COLO829 (cell line): ENCODE measurements at places on chromosomes 1 and 21.

- DNase-seq = no peak
Observed at GRCh38 chr1:235357485-235358373, 9.5 kb upstream of the TBCE start.

DNA sequence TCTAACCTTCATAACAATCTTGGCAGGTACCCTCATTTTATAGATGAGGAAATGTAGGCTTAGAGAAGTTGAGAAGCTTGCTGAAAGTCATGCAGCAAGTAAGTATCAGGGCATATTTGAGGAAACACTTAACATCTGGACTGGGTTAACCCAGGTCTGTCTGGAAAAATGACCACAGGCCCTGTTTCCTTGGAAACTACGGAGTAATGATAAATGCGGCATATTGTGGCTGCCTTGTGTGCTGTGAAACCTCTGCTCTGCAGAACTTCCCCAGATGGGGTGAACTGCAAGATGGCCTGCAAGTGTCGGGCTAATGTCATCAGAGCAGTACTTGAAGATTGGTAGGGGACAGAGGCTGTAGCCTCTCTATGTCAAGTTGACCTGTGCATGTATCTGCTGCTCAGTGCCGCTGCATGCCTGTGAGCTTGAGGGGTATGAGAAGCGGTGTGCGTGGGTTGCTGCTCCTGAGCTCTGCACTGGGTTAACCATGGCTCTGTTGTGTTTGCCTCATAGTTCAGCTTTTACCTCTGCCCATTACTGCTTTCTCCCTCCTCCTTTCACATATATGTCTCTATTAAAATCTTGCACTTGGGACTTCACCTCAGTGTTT, 83.1 kb downstream of the WDR3 start:
- DNase-seq = no peak

GRCh38 chr1:29447368-29447767, 211.0 kb downstream of the PTPRU start:
- no peak for DNase-seq

DNA sequence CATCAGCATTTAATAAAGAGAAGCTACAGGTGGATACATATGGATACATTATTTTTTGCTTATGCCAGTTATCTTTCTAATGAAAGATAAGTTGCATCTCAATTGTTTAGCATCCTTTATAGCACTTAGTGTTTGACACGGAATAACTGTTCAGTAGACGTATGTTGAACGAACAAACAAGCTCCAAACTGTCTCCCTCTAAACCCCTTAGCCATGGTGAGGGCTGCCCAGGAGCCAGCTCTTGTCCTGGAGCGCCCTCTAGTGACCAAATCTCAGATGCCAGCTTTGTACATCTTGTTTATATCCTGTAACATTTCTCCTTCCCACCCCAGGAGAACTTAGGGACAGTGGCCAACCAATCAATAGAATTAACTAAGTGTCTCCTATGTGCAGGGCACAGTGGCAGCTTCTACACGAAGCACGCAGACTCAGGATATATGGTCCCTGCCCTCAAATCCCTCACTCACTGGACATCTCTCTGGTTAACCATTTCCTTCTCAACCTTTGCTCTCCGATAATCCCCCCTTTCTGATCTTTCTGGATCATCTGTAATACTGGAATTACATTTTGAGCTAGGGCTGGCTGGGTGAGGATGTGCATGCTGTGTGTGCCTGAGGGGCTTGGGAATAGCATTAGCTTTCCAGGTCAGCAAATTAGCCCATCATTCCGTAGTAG, 22.9 kb downstream of the KCNA10 start:
- DNase-seq = peak; percentile 67

GRCh38 chr1:50973875-50974617, 4.0 kb downstream of the CDKN2C start:
- DNase-seq = no peak

- no peak for DNase-seq
Observed at GRCh38 chr1:54442185-54442584, 36.0 kb upstream of the SSBP3 start.

DNA sequence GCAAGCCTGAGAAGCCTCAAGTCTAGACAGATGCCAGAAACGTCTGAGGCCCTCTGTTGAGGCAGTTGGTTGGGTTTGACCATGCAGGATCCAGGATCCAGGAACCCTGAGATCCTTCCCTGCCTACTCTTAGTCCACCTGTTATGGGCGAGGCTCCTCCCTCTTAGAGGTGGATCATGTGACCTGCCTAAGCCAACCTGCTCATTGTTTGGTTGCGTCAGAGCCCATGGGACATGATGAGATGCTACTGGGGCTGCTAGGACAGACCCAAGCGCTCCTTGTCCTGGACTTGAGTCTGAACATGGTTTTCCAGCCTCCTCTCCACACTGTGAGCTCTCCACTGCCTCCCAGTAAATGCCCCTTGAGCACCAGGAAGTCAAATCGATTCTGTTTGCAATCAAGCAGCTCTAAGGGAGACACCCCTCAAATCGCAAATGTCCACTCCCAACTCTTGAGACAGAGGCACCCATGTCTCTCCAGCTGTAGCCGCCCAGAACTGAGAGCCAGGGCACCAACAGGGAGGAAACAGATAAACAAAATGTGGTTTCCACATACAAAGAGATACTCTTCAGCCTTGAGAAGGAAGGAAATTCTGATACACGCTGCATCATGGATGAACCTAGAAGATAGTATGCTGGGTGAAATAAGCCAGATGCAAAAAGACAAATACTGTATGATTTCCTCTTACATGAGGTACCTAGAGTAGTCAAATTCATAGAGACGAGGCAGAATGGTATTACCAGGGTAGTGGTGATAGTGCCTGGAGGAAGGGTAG, 31.7 kb upstream of the WNT4 start:
- no peak for DNase-seq

DNA sequence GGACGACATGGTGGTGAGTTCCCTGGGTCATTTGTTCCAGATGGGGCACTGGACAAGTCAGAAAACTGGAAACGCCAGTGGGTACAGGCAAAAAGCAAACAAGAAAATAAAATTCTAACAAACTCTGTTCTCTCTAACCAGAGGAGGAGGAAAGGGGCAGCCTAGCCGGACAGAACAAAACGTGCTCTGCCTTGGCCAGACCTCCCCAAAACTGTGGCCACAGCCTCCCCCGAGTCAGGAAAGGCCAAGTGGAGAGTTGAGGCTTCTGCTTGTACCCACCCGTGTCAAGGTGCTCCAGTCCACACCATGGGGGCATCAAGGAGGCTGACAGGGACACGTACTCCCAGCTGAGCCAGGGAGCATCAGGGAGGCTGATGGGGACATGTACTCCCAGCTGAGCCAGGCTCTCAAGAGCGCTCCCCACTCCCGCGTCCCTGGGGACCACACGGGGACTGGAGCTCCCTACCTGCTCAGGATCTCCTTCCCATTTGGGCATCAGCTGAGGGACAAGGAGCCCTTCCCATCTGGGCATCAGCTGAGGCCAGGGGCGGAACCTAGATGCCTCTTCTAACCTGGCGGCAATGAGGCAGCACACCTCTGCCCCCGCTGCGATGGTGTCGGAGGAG, 154.8 kb upstream of the COL6A1 start:
- no peak for DNase-seq

DNA sequence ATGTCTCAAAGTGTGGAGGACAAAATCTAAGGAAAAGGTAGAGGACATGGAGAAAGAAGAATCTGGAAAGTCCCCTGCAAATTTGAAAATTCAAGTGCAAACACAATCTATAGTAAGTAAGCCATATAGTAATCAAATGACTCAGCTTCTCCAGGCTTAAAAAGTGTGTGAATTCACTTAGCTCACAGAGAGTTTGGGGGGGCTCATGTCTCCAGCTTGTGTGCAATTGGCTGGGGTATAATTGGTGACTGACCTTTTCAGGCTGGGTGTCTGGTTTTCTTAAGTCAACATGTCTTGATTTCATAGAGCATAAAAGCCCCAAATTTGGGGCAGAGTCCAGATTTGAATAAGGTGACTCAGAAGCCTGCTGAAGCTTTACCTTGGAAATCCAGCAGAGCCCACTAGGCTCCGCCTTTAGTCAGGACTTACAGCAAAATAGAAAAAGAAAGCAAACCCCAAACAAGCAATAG, 8.6 kb downstream of the CLDN14 start:
- no peak for DNase-seq

DNA sequence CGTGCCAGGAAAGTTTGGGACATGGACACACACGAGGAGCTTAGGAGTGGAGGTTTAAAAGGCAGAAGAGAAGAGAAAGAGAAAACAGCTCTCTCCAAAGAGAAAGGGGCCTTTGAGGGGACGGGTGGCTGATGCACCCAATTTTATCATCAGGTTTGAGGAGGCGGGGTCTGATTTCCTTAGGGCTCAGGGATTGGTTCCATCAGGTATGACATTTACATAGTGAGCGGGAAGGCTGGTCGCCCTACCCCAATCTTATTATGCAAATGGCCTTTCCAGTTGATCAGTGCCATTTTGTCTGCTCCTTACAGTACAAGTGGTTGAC, 749.1 kb upstream of the TPTE start:
- no peak for DNase-seq

DNA sequence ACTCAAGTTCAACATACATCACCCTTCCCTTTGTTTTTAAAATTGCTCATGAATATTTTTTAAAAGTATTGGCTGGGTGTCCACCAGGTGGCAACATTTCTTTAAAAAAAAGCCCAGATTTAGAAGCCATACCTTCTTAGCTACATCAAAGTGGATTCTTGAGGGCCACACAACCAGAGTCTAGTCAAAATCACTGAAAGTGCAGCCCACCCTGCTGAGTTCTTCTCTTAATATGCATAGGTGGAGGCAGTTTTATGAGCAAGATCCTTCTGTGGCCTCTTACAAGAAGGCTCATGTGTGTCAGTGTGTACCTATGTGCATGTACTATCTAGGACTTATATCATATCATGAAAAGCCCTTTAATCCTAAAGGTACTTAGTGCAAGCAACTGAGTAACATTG, 16.9 kb upstream of the GNG12 start:
- peak; percentile 19 for DNase-seq

- no peak for DNase-seq
Observed at GRCh38 chr1:77081834-77082233, 137.4 kb downstream of the PIGK start.

- no peak for DNase-seq
Observed at GRCh38 chr1:220905650-220906560, 26.7 kb downstream of the HLX start.

DNA sequence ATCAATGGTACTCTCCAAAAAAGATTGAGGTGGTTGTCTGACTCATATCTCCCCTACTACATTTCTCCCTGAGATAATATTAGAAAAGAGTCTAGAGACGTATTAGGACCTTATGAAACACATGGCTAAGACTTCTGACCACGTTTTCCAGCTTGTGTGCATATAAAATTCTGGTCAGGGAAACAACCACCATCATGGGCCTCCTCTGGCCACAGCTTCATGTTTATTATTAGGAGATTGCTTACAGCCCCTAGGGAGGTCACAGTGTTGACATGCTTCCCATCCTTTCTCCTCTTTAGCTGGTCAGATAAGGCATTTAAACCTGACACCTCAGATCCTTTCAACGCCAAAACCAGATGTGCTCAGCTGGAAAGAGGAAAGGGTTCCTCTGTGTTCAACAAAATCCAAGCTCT, 620.2 kb downstream of the PLPP3 start:
- no peak for DNase-seq

DNA sequence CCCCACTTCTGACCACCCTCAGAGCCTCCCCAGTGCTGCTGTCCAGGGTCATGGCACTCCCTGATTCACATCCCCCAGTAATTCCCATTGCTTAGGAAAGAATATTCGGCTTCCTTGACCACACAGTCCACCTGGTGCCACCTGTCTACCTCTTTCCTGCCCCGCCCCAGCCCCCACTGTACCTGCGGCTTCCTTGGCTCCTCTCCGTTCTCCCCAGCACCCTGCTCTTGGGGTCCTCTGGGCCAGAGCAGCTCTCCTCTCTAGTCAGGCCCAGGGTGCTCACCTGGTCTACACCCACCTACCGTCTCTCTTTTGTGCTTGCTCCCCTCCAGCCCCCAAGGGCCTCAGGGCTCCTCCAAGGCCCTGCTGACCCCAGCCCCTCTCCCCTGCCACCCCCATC, 142.6 kb downstream of the PEX14 start:
- no peak for DNase-seq

DNA sequence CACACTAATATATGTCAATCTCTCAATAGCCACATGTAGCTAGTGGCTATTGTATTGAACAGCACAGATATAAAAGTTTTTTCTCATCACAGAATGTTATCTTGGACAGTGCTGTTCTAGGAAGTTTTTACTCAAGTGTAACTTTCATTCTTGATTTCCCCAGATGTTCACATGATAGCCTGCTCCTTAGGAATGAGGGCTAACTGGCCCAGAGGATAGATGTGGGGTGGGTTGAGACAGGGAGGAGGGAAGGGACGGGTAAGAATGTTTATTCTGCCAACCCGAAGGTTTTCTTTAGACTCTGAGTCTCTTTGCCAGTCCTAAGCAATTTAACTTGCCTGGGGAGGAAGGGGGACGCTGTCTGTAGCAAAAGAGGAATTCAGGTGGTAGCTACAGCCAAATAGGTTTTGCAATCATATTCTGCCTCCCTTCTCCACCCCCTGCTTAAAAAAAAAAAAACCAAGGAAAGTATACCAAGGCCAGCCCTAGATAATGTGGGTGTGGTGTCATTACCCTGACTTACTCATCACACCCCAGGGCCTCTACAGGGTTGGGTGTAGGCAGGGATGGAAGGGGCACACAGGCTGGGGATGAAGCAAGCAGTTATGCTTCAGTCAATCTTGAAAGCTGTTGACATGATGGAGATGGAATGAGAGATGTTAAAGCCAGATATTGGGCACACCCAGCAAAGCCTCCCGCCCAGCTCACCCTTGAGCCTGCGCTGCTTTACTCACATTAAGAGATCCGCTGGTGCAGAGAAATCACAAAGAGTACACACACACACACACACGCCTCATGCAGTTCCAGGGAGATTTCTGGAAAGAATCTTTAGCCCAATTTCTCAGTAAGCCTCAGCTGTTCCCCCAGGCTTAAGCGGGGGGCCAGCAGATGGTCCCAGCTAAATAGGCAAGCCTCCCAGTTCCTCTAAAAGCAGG, 59.9 kb downstream of the PLXNA2 start:
- peak; percentile 48 for DNase-seq

- no peak for DNase-seq
Observed at GRCh38 chr1:216314379-216315095, 108.7 kb downstream of the USH2A start.

GRCh38 chr1:5686925-5687706, 305.1 kb downstream of the NPHP4 start:
- DNase-seq = no peak

GRCh38 chr1:233293556-233294446, 1.7 kb downstream of the PCNX2 start:
- no peak for DNase-seq

DNA sequence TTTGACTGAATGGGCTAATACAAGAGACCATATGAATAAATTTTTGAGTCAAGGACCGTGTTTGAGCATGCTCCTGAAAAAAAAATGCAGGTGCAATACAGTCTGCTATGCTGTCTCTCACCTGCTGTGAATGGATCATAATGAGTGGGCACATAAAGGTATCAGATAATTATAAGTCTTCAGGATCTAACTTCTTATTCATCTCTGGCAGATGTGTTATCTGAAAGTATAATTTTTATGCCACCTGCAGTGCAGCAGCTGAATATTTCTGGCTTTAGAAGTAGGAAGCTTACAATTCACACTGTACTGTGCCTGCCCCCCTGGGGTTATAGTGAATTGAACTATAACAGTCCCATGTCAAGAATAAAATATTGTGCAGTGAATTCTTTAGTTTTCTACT, 333.3 kb downstream of the MRPL39 start:
- no peak for DNase-seq

- DNase-seq = no peak
Observed at GRCh38 chr1:41683681-41684500, 199.4 kb upstream of the EDN2 start.
